Stimulated activated CD4-positive, alpha-beta T cell treated with anti-CD3 and anti-CD28 coated beads, Interleukin-1b, Interleukin-23, amount 100 ng/mL, for 1 hour (primary cell): ENCODE measurements at places on chromosomes 4 and X.

DNA sequence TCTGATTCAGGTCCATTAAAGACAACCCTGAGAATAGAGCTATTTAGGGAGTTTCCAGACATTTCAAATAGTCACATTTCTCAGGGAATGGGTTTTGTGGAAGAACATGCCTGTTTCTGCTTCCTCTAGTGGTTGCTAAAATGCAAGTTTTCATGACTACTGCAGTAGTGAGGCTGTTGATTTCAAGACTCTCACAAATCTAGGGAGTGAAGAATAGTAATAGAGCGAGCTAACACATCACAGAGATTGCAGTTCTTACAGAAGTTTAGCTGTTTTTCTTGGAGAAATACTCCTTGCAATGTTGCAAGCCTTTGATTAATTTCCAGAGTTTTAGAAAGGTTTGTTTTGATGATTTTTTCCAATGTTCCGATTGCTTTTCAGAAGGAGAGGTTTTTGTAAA is 610.2 kb upstream of the HTR2C start:
- DNase-seq: no peak

- DNase-seq: no peak
These were observed 35.1 kb downstream of the HADH start for GRCh38 chr4:108024878-108025165.

- no peak for DNase-seq
These were observed 41.0 kb upstream of the KLHL34 start for GRCh38 chrX:21699136-21699535.

- DNase-seq: no peak
These were observed 12.1 kb downstream of the PCGF3 start for GRCh38 chr4:717601-718320.

DNA sequence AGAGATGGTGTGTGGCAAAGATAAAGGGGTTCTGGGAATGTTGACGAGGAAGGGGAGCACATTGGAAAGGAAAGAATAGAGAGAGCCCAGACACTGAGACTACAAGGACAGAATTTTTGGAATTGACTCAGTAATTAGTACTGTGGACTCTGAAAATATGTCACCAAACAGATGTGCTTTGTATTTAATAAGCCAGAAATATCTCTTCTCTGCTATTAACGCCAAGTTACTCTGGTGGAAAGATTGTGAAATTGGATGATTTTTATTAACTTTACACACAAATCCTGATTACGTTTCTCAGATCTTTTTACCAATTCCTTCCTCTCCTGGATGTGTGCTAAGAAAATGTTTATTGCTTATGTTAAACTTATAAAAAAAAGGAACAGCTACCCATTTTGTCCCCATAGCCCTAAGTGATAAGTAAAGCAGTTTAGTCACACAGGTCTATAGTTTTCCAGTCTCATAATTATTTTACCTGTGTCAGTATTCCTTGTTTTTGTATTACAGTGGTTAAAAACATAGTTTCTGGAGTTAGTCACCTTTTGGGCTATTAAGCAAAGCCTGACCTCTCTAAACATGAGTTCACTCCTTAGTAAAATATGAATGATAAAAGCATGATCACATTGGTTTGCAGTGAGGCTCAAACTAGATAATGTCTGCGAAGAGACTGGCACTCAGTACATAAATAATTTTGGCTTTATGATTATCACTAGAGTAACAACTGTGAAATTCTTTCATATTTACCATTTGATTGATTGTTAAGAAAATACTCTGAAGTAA is 1068.3 kb downstream of the STIM2 start:
- no peak for DNase-seq

DNA sequence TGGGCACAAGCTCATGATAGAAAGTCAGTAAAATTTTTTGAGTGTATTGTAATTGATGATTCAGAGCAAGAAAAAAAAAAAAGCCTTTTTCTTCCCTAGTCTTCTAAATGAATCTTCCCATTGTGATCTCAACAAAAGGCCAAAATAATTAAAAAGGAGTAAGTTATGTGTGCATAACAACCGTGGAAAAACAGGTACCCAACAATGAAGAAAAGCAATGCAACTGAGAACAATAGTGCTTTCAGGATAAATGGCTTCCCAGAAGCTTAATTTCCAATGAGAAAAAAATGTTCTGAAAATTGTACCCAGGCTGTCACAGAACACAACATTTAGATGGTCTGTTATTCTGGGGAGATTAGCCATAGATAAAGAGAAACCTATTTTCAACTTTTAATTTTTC is 399.0 kb upstream of the AGA start:
- DNase-seq: no peak

DNA sequence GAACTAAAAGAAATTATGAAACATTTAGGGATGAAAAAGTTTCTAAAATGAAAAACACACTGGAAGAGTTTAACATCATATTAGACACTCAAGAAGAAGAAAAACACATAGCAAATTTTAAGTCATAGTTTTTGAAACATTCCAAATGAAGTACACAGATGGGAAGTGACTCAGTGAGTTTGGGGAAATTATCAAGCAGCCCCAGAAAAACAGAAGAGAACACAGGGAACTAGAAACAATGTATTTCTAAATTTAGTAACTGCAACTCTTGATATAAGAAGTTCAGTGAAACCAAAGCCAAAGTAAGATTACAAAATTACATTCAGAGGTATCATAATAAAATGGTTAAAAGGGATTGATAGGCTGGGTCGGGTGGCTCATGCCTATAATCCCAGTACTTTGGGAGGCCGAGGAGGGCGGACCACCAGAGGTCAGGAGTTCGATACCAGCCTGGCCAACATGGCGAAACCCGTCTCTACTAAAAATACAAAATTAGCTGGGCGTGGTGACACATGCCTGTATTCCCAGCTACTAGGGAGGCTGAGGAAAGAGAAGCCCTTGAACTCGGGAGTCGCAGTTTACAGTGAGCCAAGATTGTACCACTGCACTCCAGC is 461.2 kb downstream of the KCTD8 start:
- no peak for DNase-seq

GRCh38 chrX:16215660-16216059 is 48.4 kb downstream of the MAGEB17 start:
- DNase-seq: no peak
